ENCODE measurements at places on chromosomes 7 and 10.

DNA sequence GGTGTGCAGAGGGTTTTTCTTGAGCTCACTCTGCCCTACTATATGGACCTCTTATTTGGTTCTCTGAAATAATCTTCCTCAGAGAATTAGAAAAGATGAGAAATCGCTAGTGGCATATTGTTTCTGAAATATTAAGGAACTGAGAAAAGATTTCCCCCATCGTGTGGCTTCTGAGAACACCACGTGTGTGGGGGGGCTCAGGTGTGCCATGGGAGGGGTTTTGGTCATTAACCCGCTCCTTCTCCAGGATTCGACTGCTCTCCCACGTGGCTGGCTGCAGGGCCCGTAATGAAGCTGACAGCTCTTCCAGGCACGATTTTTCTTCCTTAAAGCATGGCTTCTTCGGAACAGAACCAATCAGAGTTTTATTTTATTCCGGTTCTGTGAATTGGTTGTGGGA lies 67.7 kb downstream of the XRCC2 start:
- no peak for DNase-seq

GRCh38 chr7:42493436-42494198 lies 256.6 kb upstream of the GLI3 start:
- peak; percentile 95 for DNase-seq

DNA sequence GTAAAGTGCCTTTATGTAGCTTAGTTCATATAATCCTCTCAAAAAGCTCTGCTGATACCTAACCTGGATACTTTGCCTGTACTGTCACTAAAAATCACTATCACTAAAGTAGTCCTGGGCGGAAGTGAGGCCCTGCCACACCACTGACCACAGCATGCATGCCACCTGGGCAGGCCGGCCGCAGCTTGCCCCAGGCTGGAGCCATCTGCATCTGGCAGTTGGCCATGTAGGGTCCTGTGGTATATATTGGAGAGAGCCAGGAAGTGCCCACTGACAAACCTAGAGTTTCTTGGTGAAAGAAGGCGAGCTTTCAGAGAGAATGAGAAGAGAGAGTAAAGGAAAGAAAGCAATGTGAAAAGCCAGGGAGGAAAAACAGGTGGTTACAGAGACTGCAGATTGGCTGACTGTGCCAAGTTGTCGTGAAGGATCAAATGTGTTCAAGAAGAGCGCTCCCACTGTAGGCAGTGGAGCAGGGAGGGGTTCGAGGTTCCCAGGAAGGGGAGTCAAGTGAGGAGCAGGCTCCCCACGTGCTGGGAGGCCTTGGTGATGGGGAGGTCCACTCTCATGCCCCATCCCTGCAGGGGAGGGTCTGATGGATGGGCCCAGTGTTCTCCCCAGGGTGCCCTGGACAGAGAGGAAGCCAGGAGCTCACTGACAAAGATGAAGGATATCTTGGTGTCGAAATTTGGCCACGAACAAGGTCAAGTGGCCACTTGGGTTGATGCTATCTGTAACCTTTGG lies 13.6 kb downstream of the LOXL4 start:
- DNase-seq, result no peak

DNA sequence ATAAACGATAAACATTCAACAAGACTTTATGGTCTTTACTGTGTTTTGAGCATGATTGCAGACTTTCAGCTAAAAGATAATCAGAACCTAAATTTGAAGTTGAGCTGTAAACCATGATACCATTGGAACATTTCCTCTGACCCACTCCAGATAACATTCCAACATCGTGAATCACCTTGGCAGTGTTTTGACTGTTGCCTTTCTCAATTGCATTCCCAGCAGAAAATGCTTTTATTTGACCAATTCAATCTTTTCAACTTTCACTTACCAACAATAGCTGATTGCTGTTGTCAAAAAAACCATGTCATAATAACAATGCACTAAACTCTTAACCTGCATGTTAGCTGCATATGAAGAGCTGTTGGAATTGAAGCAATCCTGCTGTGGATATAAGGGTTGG lies 165.5 kb downstream of the MDFIC start:
- peak; percentile 93 for DNase-seq

- peak; percentile 88 for DNase-seq
Observed at GRCh38 chr7:71019706-71020105, 112.2 kb upstream of the GALNT17 start.

- DNase-seq, result peak; percentile 65
Observed at GRCh38 chr7:74032191-74032490, 4.2 kb downstream of the ELN start.

DNA sequence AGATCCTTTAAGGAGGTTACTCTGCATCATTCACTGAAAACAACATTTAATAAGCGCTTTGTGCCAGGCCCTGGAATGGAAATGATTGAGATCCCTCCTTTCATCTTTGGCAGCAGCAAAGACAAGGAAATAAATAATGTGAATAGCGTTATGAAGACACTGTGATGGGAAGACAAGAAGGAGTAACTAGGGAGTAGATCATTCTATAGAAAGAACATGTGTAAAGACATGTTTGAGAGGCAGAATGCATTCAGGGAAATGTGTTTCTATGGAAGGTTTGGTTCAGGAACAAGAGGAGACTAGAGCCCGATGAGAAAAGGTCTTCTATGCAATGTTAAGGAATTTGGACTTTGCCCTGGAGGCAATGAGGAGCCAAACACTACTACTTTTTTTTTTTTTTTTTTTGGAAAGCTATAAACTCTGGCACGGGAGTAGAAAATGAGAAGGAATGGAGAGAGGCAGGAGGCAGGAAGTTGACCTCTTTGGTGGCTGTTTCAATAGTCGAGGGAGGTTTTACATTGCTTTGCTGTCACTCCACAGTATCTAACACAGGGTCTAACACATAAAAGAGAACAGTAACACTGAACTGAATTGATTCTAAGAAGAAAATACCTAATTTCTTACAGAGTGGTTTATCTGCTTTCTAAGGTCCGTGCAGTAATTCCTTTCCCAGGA lies 44.9 kb downstream of the SMURF1 start:
- DNase-seq, result no peak

DNA sequence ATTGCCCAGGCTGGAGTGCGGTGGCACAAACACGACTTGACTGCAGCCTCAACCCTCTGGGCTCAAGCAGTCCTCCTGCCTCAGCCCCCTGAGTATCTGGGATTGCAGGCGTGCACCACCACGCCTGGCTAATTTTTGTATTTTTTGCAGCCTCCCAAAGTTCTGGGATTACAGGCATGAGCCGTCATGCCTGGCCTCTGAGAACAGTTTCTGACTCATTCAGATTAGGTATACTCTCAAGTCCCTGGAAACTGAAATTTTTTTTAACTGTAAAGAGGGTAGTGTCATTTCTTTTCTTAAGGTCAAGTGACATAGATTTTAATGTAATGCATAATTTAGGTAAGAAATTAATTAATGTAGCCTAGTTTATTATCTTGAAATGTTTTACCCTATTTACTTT lies 104.7 kb downstream of the SEPTIN7 start:
- peak; percentile 51 for DNase-seq

DNA sequence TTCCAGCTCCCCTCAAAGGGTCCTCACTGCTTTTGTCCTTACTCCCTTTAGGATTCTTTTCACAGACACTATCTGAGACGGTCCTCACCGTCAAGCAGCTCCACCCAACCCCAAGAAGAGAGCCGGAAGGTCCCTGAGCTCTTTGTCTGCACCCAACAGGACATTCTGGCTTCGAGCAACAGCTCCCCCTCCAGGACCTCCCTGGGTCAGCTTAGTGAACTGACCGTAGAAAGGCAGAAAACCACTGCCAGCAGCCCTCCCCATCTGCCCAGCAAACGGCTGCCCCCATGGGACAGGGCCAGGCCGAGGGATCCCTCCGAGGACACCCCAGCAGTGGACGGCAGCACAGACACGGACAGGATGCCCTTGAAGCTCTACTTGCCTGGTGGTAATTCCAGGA lies 19.9 kb downstream of the MINDY4 start:
- no peak for DNase-seq

DNA sequence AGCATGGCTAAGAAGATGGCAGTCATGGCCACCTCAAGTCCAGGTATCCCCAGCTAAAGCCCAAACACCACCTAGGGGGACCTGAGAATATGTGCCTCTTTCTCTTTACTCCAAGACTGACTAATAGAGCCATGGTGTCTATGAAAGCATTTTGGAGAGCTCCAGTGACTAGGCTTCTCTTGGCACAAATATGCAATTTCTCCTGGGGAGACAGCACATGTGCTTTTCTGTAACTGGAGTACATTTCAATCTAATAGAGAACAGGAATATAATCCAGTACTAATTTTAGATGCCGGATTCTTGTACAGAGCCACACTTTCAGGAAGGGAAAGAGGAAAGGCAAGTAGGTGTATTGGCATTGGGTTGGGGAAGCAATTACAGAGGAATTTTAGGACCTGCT lies 260.1 kb downstream of the BMPER start:
- no peak for DNase-seq

GRCh38 chr10:24889639-24890038 lies 62.8 kb downstream of the PRTFDC1 start:
- no peak for DNase-seq

DNA sequence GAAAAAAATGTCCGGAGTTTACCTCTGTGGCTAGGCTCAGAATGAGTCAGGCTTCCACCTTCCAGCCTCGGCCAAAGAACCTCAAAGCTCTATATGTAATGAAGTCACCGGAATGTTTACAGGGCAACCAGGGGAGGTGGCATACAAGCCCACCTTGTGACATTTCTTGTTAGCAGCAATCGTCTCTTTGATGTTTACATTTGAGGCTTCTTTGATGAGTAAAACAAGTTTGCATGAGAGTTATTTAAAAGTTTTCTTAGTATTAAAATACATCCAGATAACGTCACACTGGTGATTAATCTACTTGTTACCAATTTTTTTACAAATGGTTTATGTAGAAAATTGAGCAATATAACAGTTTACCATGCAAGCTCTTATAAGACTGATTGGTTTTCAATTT lies 133.1 kb upstream of the ADAM12 start:
- DNase-seq, result no peak

DNA sequence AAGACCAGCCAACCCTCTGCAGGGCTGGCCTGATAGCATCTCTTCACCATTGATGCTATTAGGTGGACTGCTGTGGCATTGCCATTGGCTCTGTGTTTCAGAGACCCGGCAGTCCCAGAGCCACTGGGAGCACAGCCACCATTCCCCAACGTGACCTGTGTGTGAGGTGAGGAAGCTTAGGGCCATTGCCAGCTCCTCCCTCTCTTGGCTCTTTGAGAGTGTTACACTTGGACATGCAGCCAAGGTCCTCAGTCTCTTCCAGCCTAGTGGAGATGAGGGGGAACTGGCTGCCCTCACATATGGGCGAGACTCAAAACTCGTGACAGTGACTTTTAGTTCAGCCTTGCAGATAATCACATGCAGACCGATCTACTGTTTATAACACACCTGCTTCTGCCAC lies 39.3 kb upstream of the HMX3 start:
- DNase-seq, result no peak

DNA sequence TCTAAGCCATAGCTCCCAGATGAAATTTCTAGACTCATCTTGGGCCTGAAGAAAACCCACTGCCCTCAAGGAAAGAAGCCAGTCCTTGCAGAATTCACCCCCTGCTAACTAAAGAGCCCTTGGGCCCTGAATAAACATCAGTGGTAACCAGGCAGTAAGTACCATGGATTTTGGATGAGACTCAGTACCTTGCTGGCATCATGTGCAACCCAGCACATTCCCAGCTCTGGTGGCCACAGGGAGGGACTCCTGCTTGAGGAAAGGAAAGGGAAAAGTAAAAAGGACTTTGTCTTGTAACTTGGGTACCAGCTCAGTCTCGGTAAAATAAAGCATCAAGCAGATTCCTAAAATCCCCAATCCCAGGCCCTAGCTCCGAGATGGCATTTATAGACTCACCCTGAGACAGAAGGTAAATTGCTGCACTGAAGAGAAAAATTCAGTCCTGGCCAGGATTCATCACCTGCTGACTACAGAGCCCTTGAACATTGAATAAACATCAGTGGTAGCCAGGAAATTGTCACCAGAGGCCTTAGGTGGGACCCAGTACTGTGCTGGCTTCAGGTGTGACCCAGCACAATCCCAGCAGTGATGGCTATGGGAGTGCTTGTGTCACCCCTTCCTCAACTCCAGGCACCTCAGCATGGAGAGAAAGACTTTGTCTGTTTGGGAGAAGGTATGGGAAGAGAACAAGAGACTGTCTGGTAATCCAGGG lies 31.2 kb upstream of the SFTPD start:
- DNase-seq, result no peak

GRCh38 chr7:142885311-142886230 lies at the start of gene TRPV6:
TSS of gene TRPV6 (minus strand) at chr7:142885745.
- DNase-seq, result peak; percentile 14

DNA sequence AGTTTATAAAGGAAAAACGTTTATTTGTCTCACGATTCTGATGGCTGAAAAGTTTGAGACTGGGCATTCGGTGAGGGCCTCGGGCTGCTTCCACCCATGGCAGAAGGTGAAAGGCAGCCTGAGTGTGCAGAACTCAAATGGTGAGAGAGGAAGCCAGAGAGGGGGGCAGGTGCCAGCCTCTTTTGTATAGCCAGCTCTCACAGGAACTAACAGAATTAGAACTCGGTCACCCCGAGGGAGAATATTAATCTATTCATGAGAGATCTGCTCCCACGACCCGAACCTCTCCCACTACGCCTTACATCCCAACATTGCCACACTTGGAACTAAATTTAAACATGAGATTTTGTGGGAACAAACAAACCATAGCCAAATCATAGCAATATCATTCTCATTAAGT lies 112.6 kb downstream of the ZPBP start:
- DNase-seq, result no peak

DNA sequence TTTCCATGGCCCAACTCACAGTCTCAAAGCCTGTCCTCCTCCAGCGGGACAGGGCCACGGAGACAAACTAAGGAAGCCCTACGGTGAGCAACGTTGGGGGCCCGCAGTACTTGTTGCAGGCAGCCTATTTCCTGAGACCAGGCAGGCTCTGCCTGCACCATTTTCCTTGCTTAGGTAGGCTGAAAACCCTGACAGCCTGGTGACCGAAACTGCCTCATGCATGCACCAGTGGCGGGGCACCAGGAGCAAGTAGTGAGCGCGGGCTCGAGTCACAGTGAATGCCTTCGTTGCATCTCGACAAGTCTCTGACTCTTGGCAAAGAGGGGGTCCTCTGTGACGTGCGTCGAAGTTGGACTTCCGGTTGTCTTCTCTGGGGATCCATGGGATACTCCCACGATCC lies 23.3 kb upstream of the ZNF273 start:
- DNase-seq, result no peak
